ENCODE measurements at places on chromosomes 12 and 14.

DNA sequence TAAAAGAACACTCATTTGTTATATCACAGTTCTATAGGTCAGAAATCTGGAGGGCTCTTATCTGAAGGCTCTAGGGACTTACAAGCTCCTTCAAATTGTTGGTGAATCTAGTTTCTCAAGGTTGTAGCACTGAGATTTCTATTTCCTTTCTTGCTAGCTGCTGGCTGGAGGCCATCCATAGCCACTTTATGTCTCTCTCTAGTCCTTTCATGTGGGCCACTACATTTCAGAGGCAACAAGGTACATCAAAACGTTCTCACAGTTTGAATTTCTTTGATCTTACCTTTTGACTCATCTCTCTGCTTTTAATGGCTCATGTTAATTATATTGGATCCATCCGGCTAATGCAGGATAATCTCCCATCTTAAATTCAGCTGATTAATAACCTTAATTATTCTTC, 286.8 kb downstream of the DIO2 start:
- H3K4me1 ChIP-seq = no peaks in the 10 kb centered on the region
- H3K27ac ChIP-seq = no peak overlapping the region
- H3K36me3 ChIP-seq = no peaks in the 10 kb centered on the region
- no peak for DNase-seq
- no peak overlapping the region for H3K4me3 ChIP-seq

GRCh38 chr12:95173392-95174251, 43.6 kb downstream of the FGD6 start:
- no peak overlapping the region for H3K4me3 ChIP-seq
- no peak for DNase-seq
- H3K27me3 ChIP-seq = no peaks in the 10 kb centered on the region
- H3K4me1 ChIP-seq = peaks cover 28% of the 10 kb centered on the region
- H3K27ac ChIP-seq = peak overlapping the region; percentile 49

GRCh38 chr12:117580718-117581062, 219.3 kb upstream of the NOS1 start:
- no peak overlapping the region for H3K4me3 ChIP-seq
- no peaks in the 10 kb centered on the region for H3K4me1 ChIP-seq
- DNase-seq = no peak

DNA sequence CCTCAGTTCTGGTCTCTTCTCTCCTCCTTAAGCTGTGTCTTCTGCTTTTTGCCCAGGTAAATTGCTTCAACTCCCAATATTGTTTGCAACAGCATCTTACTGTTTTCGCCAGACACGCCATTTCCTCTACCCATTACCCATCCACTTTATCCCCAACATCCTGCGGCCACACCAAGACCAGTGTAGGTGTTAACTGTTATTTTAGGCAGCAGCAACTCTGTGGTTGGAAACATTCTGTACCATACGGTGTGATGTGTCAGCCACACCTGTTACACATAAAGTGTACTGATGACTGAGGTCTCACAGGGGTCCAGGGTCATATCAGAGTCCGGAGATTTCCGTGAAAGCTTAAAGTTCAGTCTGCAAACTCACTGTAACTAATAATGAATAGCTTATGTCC, 21.8 kb upstream of the KLRD1 start:
- H3K27ac ChIP-seq = no peak overlapping the region
- no peaks in the 10 kb centered on the region for H3K4me1 ChIP-seq

DNA sequence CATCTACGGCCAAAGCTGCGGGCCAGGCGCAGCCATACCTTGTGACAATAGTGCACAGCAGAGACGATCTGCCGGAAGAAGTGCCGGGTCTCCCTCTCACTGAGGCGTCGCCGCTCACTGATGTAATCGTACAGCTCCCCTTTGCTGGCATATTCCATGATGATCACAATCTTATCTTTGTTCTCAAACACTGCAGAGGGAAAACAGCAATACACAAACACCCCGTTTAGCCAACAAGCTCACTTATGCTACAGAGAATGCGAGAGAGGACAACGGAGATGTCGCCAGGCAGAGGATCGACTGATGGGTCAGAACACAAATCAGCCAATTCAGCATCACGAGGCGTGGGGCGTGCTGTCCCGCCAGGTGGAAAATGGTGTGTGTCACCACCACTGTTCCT, 52.1 kb downstream of the NUAK1 start:
- peaks cover 14% of the 10 kb centered on the region for H3K4me1 ChIP-seq
- DNase-seq = no peak
